ENCODE measurements at places on chromosomes 4 and X.

DNA sequence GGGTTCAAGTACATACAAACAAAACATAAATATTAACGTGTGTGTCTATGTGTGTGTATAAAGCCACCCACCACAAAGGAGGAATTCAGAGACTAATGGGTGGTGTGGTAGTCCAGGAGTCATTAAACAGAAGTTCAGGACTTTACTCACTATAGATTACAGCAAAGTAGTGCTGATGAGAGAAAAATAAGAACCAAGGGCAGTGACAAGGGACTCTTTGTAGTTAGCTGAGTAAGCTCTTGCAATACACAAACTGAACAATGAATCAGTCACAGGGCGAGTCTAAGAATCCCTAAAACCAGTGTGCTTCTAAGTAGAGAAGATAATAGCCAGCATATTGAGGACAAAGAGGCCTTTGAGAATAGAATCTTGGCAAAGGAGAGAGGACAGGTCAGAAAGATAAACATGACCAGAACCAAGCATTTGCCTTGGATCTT is 232.4 kb downstream of the PPP3CA start:
- DNase-seq, result no peak

- DNase-seq, result no peak
Observed at GRCh38 chrX:57871463-57871862, 38.8 kb downstream of the ZXDA start.

- no peak for DNase-seq
Observed at GRCh38 chr4:98661371-98662054, 3.1 kb upstream of the TSPAN5 start.

DNA sequence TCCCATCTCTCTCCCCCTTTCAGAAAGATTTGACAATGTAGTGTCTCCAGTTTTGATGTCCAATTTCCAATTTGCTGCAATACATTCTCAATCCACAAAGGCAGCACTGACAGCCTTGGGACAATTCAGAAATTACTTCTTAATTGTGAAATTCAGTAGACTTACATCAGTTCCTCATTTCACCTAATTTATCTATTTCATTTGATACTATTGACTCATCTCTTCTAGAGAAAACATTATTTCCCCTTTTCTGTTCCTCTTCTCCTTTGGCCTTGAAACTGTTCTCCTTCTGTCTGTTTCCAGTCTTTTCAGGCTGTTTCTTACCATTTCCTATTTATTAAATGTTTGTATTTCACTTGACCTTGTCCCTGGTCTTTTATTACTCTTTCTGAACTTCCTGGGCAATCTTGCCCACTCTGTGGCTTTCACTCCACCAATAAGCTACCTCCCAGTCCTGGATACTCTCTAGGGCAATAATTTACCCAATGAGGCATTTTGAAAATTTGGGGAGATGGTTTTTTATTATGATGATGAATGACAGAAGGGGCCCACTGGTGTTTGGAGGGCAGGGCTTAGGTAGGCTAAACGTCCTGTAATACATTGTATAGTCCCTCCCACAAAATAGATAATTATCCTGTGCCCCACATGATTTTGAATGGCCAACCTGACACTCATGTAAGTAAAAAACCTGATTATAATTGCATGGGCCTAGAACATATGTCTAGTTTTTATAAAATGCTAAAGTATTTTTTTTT is 498.0 kb upstream of the BOD1L1 start:
- no peak for DNase-seq

DNA sequence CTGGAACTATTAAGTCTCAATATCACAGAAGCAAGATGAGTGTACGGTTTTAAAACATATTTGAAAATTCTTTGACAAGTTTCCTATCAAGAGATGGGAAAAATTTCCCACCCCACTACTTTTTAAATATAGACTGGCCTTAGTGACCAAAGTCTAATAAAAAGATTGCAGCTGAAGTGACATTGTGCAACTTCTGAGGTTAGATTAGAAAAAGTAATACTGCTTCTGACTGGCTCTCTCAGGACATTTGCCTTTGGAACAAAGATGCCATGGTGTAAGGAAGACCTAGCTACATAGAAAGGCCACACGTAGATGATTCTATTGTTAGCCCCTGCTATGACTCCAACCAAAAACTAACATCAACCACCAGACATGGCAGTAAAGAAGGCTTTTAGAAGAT is 138.7 kb upstream of the FAM47C start:
- DNase-seq, result no peak

GRCh38 chrX:125954236-125954635 is 211.9 kb downstream of the DCAF12L2 start:
- no peak for DNase-seq

All from stimulated activated naive CD8-positive, alpha-beta T cell treated with anti-CD3 and anti-CD28 coated beads, Interleukin-15, amount 100 ng/mL, for 72 hours (primary cell).